Muscle of leg (tissue), 16 donors: ENCODE measurements at places on chromosomes 1 and 21. TPM values are rescaled to one million over a fixed set of nuclear protein-coding genes. Genes with fewer than 3 reads are reported as not detected.

TRIM63 gene
- total RNA-seq = 44.8 TPM

ANGPTL1 gene
- total RNA-seq = 98.2 TPM

CRYAA gene
- total RNA-seq = not detected

GJA4 gene
- total RNA-seq = 31.4 TPM

F11R gene
- 11.7 TPM for total RNA-seq

CNIH3 gene
- total RNA-seq = 2.9 TPM

LAD1 gene
- total RNA-seq = 5.1 TPM

SLC6A9 gene
- 1.6 TPM for total RNA-seq

ASCL5 gene
- 0.04 TPM for total RNA-seq

C8A gene
- not detected for total RNA-seq
